ENCODE measurements at places on chromosomes 7 and 10.

GRCh38 chr7:65477326-65477725 is 103.7 kb downstream of the ZNF92 start:
- DNase-seq: peak; percentile 51

- no peak for DNase-seq
These were observed 159.3 kb upstream of the CNTNAP2 start for GRCh38 chr7:145957160-145957890.

GRCh38 chr10:126558881-126559280 is 111.6 kb downstream of the C10orf90 start:
- DNase-seq: no peak

DNA sequence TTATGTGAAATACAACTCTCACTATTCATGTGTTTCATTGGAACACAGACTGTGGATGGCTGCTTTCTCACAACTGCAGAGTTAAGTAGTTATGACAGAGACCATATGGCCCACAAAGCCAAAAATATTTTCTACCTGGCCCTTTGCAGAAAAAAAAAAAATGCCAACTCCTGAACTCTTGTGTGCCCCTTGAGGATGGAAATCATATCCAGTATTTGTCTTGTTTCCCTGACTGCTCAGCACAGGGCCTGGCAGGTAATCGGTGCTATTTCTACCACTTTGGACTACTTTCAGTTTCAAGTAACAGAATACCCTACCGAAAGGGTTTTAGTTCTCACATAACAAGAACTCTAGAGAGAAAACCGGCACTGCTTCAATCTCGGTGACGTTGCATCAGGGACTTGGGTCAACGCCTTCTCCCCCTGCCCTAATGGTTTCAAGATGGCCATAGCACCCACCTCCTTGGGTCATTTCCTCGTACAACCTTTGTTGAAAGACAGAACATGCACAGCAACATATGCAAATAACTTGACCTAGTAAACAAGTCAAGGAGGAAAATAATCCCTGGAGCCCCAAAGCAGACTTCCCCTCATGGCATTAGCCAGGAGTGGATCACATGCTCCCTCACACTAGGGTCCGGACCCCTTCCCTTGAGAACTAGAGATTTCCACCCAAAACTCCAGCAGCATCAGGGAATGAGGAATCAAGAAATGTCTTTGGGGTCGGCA is 11.8 kb upstream of the GPNMB start:
- no peak for DNase-seq
